Bronchial smooth muscle cell (primary cell): ENCODE measurements at places on chromosomes 1 and 21. TPM values are rescaled to one million over a fixed set of nuclear protein-coding genes. Genes with fewer than 3 reads are reported as not detected.

The S100A7 gene
- total RNA-seq: not detected in 2 replicates

The RNU1-2 gene
- 2,114 and 10,807 TPM in 2 replicates for total RNA-seq

The DRAM2 gene
- total RNA-seq: 43.5 and 58.5 TPM in 2 replicates

The AADACL3 gene
- total RNA-seq: not detected in 2 replicates

The ZP4 gene
- total RNA-seq: not detected in 2 replicates

The LINGO4 gene
- total RNA-seq: not detected in 2 replicates

The OR2G6 gene
- total RNA-seq: not detected in 2 replicates

The AKR7A3 gene
- total RNA-seq: 0.43 and 0.47 TPM in 2 replicates

The CASQ1 gene
- not detected in 2 replicates for total RNA-seq

The IL22RA1 gene
- 0.09 TPM in 1 of 2 replicates, not detected in the other for total RNA-seq

The CR1L gene
- total RNA-seq: not detected in 2 replicates

The EPHA10 gene
- under 0.01 TPM in 1 of 2 replicates, not detected in the other for total RNA-seq

The SHISAL2A gene
- total RNA-seq: not detected in 2 replicates

The GBP3 gene
- 18.9 and 32.5 TPM in 2 replicates for total RNA-seq

The FCAMR gene
- under 0.01 TPM in 1 of 2 replicates, not detected in the other for total RNA-seq

The ZMYND12 gene
- total RNA-seq: 1.4 and 2.2 TPM in 2 replicates

The PROK1 gene
- not detected in 2 replicates for total RNA-seq

The HTR1D gene
- not detected in 2 replicates for total RNA-seq

The S100A11 gene
- total RNA-seq: 29.1 and 47.0 TPM in 2 replicates

The WDR64 gene
- not detected in 2 replicates for total RNA-seq

The C1orf115 gene
- total RNA-seq: 0.09 and 0.16 TPM in 2 replicates

The DEDD gene
- 20.3 and 35.1 TPM in 2 replicates for total RNA-seq

The NEGR1 gene
- total RNA-seq: 2.9 and 3.3 TPM in 2 replicates

The DHCR24 gene
- 53.3 and 57.6 TPM in 2 replicates for total RNA-seq

The LYPD8 gene
- total RNA-seq: not detected in 2 replicates

The MPZ gene
- 0.77 and 1.4 TPM in 2 replicates for total RNA-seq

The PTPN7 gene
- total RNA-seq: not detected in 2 replicates

The FCRL2 gene
- total RNA-seq: not detected in 2 replicates

The NUF2 gene
- 0.09 and 1.6 TPM in 2 replicates for total RNA-seq

The SEC16B gene
- 2.7 and 4.1 TPM in 2 replicates for total RNA-seq

The LCE3C gene
- total RNA-seq: not detected in 2 replicates

The ZSWIM5 gene
- 0.32 and 1.5 TPM in 2 replicates for total RNA-seq

The KCNT2 gene
- total RNA-seq: 1.7 and 1.9 TPM in 2 replicates

The FTCD gene
- 0.60 and 0.63 TPM in 2 replicates for total RNA-seq

The LORICRIN gene
- not detected in 2 replicates for total RNA-seq

The CNIH3 gene
- total RNA-seq: 25.0 and 28.2 TPM in 2 replicates

The C1QB gene
- total RNA-seq: not detected in 2 replicates

The ABCG1 gene
- 5.7 and 10.0 TPM in 2 replicates for total RNA-seq

The MORC3 gene
- total RNA-seq: 29.8 and 34.8 TPM in 2 replicates

The OLFML2B gene
- 5.5 and 6.8 TPM in 2 replicates for total RNA-seq

The BLACAT1 gene
- not detected in 2 replicates for total RNA-seq

The HPDL gene
- total RNA-seq: 0.16 and 0.26 TPM in 2 replicates

The RASSF5 gene
- total RNA-seq: 1.7 and 2.4 TPM in 2 replicates

The LYPLAL1 gene
- total RNA-seq: 40.0 and 59.8 TPM in 2 replicates

The RGSL1 gene
- total RNA-seq: 0.32 TPM in 1 of 2 replicates, not detected in the other

The SMCP gene
- total RNA-seq: not detected in 2 replicates

The TRIM63 gene
- total RNA-seq: not detected in 2 replicates

The TRABD2B gene
- under 0.01 TPM in 1 of 2 replicates, not detected in the other for total RNA-seq

The GBP5 gene
- total RNA-seq: 0.16 TPM in 1 of 2 replicates, not detected in the other

The RIPPLY3 gene
- not detected in 2 replicates for total RNA-seq

The NID1 gene
- total RNA-seq: 22.4 and 40.4 TPM in 2 replicates

The FBXO2 gene
- 5.2 and 7.3 TPM in 2 replicates for total RNA-seq
